Putamen (tissue), 1 donor: ENCODE measurements at places on chromosomes 4 and X.

DNA sequence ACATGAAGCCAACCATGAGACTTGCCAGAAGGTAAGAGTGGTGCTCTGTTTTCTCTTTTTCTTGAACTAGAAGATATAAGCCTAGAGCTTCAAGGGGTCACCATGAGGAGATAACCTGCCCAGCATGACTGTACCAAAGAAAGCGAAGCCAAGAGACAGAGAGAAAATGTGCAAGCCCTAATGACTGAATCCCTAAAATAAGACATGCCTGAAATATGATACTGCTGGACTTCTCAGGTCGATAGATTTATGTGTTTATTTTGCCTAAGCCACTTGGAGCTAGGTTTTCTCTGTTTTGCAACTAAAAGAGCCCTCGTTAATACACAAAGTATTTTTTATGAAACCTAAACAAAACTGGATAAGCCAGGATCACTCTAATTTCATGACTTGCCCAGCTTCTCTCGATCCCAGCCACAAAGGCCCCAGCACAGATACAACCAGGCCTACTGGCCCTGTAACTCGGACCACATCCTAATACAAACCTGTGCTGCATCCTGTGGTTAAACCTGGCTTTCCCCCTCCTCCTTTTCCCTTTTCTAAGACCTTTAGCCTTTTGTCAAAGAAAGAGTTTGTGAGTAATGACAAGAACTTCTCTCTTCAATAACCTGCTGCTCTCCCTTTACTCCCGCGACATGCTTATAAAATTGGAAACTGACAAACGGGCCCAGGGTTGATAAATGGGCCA is 185.8 kb downstream of the APBB2 start:
- no peak for DNase-seq

DNA sequence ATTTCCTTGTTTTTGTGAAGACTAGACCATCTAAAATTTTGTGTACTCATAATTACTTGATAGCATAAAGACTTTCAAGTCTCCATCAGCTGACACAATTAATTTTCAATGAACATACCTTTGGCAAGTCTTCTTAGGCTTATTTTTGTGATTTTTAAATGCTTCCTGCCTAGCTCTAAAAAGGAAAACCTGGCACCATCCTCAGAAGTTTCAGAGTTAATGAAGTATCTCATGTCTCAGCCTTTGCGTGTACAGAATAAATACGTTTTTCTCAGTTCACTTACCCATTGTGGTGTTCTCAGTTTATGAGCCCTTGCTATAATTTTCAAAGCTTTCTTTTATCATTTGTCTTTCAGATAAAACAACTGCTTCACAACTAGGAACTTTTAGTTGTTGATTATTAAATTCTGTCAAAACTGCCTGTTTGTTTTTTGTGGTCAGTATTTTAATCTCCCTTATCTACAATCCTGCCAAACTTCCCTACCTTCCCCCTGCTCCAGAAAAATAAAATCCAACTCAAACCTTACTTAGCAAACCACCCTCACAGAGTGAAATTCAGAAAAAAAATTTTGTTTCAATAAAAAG is 21.6 kb downstream of the ADD1 start:
- DNase-seq, result no peak

DNA sequence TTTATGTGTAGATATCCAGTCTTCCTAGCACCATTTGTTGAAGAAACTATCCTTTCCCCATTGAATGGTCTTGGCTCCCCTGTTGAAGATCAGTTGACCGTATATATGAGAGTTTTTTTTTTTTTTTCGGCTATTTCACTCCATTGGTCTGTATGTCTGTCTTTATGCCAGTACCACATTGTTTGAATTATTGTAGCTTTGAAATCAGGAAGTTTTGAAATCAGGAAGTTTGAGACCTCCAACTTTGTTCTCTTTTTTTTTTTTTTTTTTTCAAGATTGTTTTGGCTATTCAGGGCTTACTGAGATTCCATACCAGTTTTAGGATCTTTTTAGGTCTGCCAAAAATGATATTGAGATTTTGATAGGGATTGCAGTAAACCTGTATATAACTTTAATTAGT is 4.3 kb upstream of the SCD5 start:
- no peak for DNase-seq

GRCh38 chr4:22900876-22901275 is 208.1 kb downstream of the GBA3 start:
- DNase-seq, result no peak

DNA sequence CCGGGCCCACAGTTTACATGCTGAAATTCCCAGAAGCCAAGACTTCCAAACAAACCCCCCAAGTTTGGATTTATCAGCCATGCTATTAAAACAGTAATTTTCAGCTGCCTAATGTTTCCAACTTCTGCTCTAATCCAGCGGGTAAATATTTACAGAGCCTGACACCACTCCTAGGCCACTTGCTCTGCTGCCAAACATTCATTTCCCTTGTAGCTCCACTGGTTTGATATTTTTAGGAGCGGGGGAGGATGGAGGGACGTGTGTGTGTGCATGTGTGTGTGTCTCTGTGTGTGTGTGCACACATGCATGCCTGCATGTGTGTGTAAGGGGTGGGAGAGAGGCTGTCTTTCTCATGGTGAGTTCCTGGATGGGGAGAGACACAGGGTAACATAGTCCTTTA is 115.7 kb upstream of the PJA1 start:
- DNase-seq, result no peak
